Calu3 (cell line): ENCODE measurements at places on chromosomes 7 and 10. TPM values are rescaled to one million over a fixed set of nuclear protein-coding genes. Genes with fewer than 3 reads are reported as not detected.

Gene FEZF1
- 0.22 TPM in 1 of 2 replicates, not detected in the other for total RNA-seq

Gene C10orf143
- 0.50 and 0.78 TPM in 2 replicates for total RNA-seq

Gene HOXA1
- 0.24 and 0.44 TPM in 2 replicates for total RNA-seq

Gene VWA2
- 4.2 and 5.8 TPM in 2 replicates for total RNA-seq

Gene FOXI2
- total RNA-seq, result not detected in 2 replicates

Gene GTPBP10
- 22.5 and 25.0 TPM in 2 replicates for total RNA-seq

Gene PRSS2
- 0.64 TPM in 1 of 2 replicates, not detected in the other for total RNA-seq

Gene ABCB4
- total RNA-seq, result not detected in 2 replicates

Gene PRKAR2B
- total RNA-seq, result 1.5 and 3.1 TPM in 2 replicates

Gene ZNF92
- total RNA-seq, result 8.0 and 9.1 TPM in 2 replicates

Gene FERD3L
- not detected in 2 replicates for total RNA-seq

Gene VSTM4
- total RNA-seq, result not detected in 2 replicates

Gene POLR3A
- 26.6 and 30.0 TPM in 2 replicates for total RNA-seq

Gene ASB15
- not detected in 2 replicates for total RNA-seq

Gene PRSS37
- not detected in 2 replicates for total RNA-seq

Gene CALY
- not detected in 2 replicates for total RNA-seq

Gene LBX1
- not detected in 2 replicates for total RNA-seq

Gene FGFBP3
- 1.9 and 2.1 TPM in 2 replicates for total RNA-seq

Gene CRHR2
- not detected in 2 replicates for total RNA-seq

Gene SLC26A5
- total RNA-seq, result not detected in 2 replicates

Gene PLXNA4
- total RNA-seq, result 0.24 TPM in 1 of 2 replicates, not detected in the other

Gene MALRD1
- total RNA-seq, result not detected in 2 replicates

Gene DPY19L1
- total RNA-seq, result 88.1 and 90.4 TPM in 2 replicates

Gene PROSER2
- total RNA-seq, result 18.8 and 19.5 TPM in 2 replicates

Gene CHST15
- 18.3 and 19.3 TPM in 2 replicates for total RNA-seq

Gene CRYGN
- not detected in 2 replicates for total RNA-seq

Gene CCDC7
- 7.4 and 8.4 TPM in 2 replicates for total RNA-seq

Gene RTKN2
- total RNA-seq, result 25.0 and 26.7 TPM in 2 replicates

Gene SLK
- total RNA-seq, result 25.6 and 31.2 TPM in 2 replicates

Gene NAMPT
- 343 and 364 TPM in 2 replicates for total RNA-seq

Gene IFIT2
- total RNA-seq, result 40.8 and 139 TPM in 2 replicates

Gene C10orf67
- total RNA-seq, result 0.44 and 0.45 TPM in 2 replicates

Gene CNTNAP2
- 0.29 and 1.1 TPM in 2 replicates for total RNA-seq

Gene HKDC1
- total RNA-seq, result 112 and 113 TPM in 2 replicates
